NCI-H510A (cell line): ENCODE measurements at places on chromosomes 5 and 9.

DNA sequence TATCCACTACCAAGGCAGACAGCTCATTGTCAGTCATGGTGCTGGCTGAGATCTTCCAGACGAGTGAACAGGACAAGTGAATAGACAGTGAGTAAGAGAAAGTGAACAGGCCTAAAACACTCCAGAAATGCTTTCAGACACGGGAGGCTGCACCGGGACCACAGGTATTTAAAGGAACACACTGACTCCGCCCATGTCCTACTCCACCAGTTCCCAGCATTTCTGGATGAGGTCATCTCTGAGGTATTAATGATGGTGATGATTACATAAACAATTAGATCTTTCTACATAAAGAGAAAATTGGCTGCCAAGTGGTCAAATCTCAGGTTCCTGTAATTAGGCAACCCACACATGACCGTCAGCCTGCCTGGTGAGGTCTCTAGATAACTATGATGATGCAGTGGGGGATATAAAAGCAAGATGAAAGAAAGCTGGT, at the start of gene ACTBL2:
TSS of gene ACTBL2 (minus strand) at position 141 of the 436 bp plus-strand sequence. CDS start at position 37, 104 bp downstream.
- no peak for DNase-seq

DNA sequence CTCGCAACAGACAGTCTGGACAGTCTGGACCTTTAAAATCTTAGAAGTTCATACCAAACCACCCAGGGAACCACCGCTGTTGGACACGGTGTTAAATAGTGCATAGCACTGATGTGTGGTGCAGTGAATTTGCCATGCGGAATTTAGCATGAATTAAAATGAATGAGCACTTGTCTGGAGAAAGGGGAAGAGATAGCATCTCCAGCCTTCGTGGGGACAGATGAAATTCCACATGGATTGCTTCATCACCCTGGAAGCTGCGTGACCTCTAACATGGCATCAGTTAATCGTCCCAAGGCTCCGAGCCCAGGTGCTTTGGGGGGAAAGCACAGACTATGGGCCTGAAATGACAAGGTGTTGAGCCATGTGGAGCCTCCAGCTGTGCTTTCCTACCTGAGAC, 91.4 kb downstream of the ADAMTS16 start:
- DNase-seq = no peak

- no peak for DNase-seq
Measured at GRCh38 chr9:8734760-8735159, 935.2 kb upstream of the DMAC1 start.

GRCh38 chr5:172113036-172113435, 75.0 kb downstream of the STK10 start:
- no peak for DNase-seq

- no peak for DNase-seq
Measured at GRCh38 chr5:127083711-127084110, 10.4 kb upstream of the C5orf63 start.

DNA sequence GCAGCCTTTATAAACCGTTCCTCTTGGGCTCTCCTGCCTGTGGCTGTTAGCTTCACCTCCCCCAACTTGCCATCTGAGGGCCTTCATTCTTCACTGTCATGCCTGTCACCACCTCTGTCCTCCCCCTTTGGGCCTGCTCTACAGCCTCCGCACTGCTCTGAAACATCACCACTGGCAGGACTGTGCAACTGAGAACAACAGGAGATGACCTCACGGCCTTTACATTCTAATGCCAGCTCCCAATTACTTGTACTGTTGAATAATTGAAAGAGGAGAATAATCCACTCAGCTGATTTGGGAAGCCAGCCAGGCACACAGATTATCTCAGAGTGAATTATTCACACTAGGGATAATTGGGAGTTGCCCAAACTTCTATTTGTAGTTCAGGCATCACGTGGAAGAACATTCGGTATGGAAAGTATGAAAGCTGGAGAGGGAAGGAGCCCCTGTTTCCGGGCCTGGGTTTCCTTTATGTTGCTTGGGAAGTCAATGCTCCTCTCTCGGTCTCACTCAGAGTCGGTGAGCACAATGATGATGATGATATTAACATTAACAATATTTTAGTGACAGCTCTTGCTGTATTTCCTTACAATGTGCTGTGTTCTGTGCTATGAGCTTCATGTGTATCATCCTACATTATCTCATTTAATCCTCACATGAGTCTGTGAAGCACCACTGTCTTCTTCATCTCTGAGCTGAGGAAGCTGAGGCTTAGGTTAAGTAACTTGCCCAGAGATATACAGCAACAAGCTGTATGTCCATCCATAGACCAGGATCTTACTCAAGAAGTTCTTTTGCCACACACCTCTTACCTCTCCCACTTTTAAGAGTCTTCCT, 99.3 kb upstream of the LRRTM2 start:
- no peak for DNase-seq

DNA sequence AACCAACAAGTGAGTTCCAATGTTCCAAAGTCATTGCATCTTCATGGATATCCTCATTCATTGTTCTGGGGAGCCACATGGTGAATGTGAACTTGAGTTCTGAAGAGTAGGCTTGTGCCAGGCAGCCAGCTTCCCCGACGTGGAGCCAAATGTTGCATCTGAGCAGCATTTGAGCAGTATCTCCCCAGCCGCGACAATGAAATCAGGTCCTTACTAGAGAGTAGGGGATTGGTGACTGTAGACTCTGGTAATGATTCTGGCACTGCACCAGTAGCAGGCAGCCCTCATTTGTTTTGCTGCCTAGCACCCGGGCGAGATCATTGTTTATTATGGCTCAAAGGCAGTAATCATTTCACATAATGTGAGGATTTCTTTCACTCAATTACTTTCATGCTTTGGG, 451.4 kb upstream of the C9orf72 start:
- DNase-seq = no peak

- DNase-seq = no peak
Measured at GRCh38 chr5:131977212-131977604, 31.7 kb upstream of the MEIKIN start.

DNA sequence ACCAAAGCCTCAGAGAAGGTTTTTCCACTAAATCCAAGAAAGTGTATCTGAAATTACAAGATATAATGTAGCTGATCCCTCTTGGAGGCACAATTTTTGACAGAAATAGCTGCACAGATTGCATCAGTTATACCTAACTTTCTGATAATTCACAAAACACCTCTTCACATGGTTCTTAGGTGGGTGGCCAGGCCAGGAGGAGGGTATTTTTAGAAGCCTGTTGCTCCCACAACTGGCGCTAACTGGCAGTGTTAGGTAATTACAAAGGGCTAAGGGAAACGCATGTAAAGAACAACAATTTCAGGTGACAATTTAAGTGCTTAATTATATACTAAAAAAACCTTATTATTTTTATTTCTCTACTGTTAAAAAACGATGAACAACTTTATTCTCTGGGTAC, 247.9 kb downstream of the BNC2 start:
- DNase-seq = no peak

- DNase-seq = no peak
Measured at GRCh38 chr9:86924206-86924605, 23.1 kb downstream of the GAS1 start.
